Stimulated activated naive CD4-positive, alpha-beta T cell treated with Interleukin-2 at 50 U/mL for 16 hours (primary cell): ENCODE measurements at places on chromosomes 12 and 14.

DNA sequence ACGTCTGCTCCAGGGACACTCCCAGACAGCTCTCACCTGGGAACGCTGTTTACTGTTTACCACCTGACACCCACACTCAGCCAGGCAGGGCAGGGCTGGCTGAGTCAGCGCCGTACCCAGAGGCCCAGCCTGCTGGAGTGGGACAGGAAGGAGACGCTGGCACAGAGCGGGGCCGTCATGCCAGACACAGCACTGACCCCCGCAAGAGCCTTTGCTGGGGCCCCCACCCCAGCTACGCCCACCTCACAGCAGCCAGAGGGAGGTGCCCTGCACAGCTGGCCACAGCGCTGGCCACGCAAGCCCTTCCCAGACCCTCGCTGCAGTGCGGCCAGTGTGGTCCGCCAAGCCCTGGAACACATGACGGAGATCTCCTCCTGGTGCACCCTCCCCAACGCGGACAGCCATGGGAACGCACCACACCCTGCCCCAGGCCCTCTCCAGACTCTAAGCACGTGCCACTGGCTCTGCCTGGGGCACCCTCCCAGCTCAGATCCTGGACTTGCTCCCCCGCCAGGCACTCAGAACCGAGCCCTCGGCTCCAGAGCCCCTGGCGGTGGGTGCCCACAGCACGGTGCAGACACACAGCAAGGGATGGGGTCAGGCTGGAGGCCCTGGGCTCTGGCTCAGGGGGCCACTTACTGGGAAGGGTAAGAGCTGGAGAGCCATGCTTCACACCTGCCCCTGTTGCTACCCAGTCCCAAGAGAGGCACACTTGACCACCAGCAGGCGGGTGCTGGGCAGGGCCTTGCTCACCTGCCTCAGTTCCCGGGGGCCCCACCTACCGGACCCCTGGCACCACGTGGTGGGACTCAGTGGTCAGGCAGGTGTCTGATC is 5.7 kb downstream of the AHNAK2 start:
- no peak for DNase-seq

DNA sequence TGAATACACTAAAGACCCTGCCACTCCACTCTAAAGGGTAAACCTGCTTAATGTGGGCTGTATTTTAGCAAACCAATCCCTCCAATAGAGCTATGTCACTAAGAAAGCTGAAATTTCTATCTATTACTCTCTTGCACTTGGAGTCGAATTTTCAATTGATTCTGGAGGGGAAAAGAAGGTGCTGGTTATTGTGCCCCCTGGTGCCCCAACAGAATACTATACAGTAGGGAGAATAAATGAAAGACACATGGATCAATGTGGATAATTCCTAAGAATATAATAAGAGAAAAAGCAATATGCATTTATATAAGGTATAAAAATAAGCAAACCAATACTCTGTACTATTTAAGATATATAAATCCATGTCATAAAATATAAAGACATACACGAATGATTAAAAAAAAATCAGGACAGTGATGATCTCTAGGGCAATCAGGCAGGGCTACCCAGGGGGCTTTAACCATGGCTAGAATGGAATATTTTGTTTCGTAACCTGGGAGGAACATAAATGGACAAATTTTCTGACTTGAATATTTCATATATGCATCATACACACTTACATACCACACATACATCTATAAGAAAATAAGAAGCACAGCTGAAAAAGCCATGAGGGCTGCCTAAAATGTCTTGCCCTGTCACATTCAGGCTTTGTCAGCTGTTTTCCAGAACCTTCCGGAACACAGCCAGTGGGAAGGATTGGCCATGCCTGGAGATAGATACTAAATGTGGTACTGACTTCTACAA is 54.4 kb downstream of the EFCAB11 start:
- no peak for DNase-seq

DNA sequence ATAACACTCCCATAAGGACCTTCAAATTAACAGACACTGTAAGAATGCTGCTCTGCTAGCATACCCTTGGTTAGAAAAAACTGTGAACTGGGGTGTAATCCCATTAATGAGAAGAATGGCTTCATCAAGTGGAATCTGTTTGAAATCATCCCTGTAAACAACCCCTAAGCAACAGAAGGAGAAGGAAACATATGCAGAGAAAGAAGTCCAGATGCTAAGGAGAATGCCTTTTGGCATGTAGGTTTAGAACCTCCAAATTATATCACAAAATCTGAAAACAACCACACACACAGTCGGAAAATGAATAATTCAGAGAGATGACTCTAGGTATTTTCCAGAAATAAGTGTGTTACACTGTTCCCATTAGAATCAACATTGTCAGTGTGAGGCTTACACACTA is 140.2 kb downstream of the NUAK1 start:
- no peak for DNase-seq

- no peak for DNase-seq
Measured at GRCh38 chr14:38553586-38553985, 297.7 kb upstream of the CLEC14A start.

DNA sequence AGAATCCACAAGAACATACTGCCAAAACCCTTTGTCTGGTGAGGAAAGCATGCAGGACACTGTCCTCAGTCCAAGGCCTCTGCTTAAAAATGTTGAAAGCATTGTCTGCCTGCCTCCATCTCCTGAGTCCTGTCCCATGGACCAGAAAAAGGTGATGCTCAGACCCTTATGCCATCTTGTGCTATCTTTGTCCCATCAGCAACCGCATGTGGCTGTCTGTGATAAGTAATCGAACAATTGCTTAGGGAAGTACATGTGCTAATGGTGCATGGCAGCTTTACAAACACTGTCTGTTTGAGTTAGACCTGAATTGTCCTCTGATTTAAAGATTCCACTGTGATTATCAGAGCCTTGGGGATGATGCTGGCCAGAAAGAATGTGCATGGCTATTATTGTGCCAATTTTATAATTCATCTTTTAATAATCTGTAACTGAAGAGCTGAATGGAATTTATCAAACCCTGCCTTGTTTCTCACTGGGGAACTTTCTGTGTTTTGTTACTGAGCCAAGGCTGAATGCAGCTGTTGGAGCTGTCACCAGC is 177.5 kb downstream of the DACT1 start:
- DNase-seq, result no peak

GRCh38 chr14:28754209-28754985 is 12.2 kb upstream of the FOXG1 start:
- DNase-seq, result no peak
